Subcutaneous preadipocyte (primary cell): ENCODE measurements at places on chromosomes 3 and 15. TPM values are rescaled to one million over a fixed set of nuclear protein-coding genes. Genes with fewer than 3 reads are reported as not detected.

PRR20G gene
- not detected in 2 replicates for total RNA-seq

CSTA gene
- 0.98 and 3.3 TPM in 2 replicates for total RNA-seq

NDUFAF3 gene
- total RNA-seq = 42.8 and 47.8 TPM in 2 replicates

CCR1 gene
- total RNA-seq = 0.59 and 3.7 TPM in 2 replicates

DGKG gene
- total RNA-seq = 0.37 and 1.4 TPM in 2 replicates
